ENCODE measurements at places on chromosomes 13 and 19.

DNA sequence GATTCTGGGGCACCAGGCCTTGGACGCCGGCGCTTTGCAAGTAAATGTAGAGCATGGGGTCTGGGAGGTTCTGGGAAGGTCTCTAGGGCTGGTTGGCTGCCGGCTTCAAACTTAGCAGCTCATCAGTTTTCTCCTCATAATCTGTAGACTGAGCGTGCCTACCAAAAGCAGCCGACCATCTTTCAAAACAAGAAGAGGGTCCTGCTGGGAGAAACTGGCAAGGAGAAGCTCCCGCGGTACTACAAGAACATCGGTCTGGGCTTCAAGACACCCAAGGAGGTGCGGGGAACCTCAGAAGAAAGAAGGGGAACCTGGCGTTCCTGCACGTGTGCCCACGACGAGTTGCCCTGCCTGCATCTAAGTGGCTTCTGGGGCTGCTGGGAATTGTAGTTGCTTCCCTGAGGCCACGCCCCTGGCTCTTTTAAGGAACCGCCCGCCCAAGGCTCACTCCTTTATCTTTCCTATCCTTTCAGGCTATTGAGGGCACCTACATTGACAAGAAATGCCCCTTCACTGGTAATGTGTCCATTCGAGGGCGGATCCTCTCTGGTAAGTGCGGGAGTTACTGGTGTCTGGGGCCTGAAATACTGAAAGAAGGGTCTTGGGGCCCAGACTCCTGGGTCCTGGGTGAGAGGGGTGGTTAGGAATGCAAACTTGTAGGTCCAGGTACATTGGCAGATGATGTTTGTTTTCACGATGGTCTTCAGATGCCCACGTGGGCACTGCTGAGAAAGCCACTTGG is 984 bp downstream of the RPS11 start:
- peak; percentile 77 for DNase-seq

GRCh38 chr19:43126720-43127119 is 44.2 kb upstream of the PSG2 start:
- DNase-seq, result no peak

DNA sequence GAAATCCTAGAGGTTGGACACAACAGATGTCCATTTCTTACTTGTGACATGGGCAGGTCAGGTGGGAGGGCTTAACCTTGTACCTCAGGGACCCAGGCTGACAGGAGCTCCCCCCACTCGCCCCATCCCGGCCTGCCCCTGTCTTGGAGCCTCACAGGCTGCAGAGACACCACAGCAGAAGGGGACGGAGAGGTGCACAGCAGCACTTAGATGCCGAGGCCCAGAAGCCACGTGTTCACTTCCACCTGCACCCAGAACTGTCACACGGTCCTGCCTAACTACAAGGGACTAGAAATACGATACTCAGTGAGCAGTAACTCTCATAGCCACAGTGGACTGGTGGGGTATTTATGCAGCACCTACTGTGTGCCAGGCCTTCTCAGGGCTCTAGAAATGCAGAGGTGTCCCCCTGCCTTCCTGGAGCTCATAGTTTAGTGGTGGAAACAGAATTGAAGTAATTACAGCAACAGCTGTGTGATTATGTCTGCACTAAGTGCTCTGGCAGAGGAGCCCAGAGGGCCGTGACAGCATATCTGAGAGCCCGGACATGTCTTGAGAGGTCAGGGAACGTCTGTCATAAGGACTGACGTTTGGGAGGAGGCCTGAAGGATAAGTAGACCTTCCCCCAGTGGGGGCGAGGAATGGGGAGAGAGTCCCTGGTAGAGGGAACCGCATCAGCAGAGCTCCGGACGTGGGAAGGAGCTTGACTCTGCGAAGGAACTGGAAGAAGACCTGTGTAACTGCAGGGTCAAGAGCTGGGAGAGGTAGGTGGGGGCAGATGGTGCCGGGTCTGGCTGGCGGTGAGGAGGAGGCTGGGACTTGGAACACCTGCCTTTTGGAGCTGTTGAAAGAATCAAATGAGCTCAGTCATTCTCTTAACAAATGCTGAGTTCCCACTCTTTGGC is 130.0 kb downstream of the SIPA1L3 start:
- no peak for DNase-seq

DNA sequence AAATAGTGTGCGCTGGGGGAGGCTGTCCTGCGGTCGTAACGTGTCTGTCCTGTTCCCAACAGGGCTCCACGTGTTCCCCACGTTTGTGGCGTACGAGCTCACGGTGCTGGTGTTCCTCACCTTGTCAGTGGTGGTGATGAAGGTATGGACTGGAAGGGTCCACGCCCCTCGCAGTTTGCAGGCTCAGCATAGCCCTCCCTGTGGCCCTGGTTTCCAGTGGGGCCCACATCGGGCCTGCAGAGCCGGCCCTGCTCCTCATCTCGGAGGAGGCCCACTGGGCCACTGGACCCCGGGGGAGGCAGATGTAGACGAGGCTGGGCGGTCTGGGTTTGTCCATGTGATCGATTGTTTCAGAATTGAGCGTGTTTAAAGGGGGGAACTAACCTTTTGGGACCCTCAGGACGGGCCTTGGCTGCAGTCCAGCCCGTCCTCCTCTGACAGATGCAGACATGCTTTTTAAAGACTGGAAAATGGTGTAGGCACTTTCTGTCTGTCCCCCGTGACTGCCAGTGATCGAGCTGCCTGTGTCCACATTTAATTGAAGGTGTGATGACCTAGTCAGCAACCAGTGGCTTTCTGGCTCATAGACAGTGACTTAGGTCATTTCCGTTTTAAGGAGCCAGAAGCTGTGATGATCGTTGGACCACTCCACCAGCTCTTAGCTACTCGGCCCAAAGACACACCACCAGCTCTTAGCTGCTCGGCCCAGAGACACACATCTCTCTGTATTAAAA is 37.1 kb upstream of the TFDP1 start:
- no peak for DNase-seq

- DNase-seq, result no peak
Measured at GRCh38 chr13:110950819-110951570, 36.1 kb upstream of the ANKRD10 start.

GRCh38 chr13:74017301-74018061 is 116.7 kb downstream of the KLF12 start:
- no peak for DNase-seq

GRCh38 chr19:4711211-4711610 is 12.4 kb downstream of the DPP9 start:
- DNase-seq, result no peak

DNA sequence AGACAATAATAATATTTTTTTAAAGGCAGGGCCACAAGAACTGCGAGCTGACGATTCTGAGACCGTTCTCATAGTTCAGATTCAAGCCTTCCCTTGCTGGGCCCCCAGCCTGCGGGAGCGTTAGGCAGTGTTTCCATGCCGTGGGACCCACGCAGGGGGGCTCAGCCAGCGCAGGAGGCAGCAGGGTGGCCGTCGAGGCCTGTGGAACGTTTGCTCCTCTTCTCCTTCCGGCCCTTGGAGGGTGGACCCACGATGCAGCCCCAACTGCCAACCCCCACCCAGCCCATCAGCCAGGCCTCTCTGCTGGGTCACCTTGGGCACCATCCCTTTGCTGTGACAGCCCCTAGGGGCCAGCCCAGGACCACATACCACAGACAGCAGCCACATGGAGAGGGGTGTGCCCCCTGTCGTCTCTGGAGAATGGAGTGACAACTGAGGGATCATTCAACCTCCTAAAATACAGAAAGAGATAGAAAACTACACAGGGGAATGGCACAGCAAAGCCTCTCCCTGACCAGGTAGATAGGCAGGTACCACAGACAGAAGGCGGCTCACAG is 46.8 kb downstream of the PDCD5 start:
- no peak for DNase-seq

DNA sequence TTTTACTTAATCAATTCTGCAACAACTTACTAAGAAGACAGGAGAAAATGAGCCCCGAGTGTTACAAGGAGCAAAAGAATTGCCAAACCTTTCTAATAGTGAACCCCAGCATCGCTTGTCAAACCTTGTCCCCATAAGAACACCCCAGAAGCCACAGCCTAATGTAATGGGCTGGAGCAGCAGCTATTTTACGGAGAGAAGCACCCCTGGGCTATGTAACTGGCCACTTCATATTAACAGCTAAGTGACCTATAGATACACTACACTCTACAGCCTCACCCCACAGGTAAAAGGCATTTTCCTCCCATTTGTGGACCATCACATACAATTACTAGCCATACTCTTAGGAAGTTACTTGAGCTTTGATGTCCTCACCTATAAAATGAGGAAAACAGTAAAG is 27.3 kb upstream of the CPB2 start:
- no peak for DNase-seq

- no peak for DNase-seq
Measured at GRCh38 chr19:19257137-19257536, 16.0 kb downstream of the TM6SF2 start.

DNA sequence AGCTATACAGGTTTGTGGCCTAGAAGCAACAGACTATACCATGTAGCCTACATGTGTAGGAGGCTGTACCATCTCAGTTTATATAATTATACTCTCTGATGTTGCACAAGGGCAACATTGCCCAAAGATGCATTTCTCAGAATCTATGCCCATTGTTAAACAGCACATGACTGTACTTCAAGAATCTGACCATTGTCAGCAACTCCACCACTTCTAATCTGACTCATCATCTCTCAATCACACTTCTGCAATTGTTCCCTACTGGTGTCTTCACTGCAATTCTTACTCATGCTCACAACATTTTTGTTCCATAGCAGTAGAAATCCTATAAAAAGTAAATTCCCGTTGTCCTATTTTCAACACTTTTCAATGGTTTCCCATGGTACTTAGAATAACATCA is 63.9 kb upstream of the ATXN8OS start:
- DNase-seq, result no peak

DNA sequence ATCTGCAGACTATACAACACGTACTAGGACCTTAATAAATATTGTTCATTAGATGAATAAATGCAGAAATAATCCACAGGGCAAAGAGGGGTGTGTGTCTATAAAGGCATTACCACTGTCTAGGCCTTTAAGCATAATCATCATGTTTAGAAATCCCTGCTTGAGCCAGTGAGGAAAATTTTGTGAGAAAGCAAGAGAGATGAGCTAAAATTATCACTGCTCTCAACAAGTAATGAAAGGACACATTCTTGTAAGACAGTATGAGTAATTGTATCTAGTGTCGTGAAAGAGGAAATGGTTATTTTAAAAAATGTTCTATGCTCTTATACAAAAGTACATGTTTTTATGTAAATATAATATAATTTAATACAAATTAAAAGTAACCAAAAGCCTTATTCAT is 1699.4 kb downstream of the PCDH9 start:
- no peak for DNase-seq

DNA sequence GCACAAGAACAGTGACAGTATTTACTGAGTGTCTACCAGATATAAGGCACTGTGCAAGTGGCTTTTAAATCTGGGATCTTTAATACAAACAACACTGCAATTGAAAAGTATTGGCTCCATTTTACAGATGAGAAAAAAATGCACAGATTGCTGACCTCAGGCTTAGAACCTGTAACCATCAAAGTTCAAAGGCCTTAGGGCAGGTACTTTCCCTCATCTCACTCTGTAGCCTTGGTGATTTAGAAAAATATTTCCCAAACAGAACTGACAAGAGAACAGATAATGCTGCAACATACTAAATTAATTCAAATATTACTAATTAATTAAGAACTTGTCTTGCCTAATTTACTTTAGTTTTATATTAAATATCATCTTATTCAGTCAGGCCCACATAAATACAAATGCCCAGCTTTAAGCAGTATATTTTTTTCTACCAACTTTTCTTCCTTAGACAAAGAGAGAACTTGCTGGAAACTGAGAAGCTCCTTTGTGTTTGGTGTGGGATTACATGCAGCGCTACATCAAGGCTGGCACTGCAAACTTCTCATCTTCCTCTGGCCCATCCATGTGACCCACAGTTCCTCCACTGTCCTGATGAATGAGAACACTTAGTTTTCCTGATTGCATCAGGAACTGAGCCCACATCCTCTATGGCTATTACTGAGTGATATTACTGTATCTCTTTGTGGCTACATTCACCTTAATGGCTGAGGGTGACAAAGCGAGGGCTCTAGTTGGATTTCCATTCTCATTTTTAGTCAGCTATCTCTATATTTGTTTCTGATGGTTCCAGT is 302.1 kb downstream of the ENOX1 start:
- no peak for DNase-seq

DNA sequence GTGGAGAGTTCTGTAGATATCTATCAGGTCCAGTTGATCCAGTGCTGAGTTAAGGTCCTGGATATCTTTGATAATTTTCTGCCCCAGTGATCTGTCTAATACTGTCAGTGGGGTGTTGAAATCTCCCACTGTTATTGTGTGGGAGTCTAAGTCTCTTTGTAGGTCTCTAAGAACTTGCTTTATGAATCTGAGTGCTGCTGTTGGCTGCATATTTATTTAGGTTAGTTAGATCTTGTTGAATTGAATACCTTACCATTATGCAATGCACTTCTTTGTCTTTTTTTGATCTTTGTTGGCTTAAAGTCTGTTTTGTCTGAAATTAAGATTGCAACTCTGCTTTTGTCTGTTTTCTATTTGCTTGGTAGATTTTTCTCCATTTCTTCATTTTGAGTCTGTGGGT is 15.4 kb downstream of the AP1M1 start:
- DNase-seq, result no peak

GRCh38 chr13:112376050-112376681 is at the start of gene SPACA7:
Gene SPACA7 (plus strand): TSS chr13:112376355. CDS start chr13:112376386, 31 bp downstream.
- no peak for DNase-seq

DNA sequence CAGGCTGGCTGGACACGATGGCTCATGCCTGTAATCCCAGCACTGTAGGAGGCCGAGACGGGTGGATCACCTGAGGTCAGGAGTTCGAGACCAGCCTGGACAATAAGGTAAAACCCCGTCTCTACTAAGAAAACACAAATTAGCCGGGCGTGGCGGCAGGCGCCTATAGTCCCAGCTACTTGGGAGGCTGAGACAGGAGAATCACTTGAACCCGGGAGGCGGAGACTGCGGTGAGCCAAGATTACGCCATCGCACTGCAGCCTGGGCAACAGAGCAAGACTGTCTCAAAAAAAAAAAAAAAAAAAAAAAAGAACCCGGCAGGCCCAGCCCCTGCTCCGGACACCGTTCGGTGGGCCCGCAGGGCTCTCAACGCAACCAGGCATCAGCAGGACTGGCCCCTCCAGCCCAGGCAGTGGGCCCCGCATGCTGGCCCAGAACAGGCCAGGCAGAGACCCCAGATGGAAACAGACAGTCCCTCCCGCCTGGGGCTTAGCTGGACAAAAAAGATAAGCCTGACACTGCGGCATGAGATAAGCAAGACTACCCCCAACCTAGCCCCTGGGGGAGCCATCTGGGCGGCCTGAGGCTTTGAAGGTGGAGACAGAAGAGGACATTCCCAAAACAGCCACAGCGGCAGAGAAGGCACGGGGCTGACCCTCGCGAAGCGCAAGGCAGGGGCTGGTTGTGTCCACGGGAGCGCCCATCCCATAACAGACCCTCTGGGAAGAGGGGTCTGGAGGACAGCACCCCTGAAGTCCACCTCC is 11.6 kb downstream of the REXO1 start:
- DNase-seq, result no peak

- no peak for DNase-seq
Measured at GRCh38 chr13:54980651-54981050, 1952.0 kb downstream of the OLFM4 start.

- no peak for DNase-seq
Measured at GRCh38 chr13:95499811-95500712, 52.5 kb upstream of the CLDN10 start.

- no peak for DNase-seq
Measured at GRCh38 chr13:37775871-37776270, 93.7 kb downstream of the TRPC4 start.

GRCh38 chr13:20439261-20439660 is 86.4 kb downstream of the CRYL1 start:
- no peak for DNase-seq

GRCh38 chr13:66347486-66348117 is 882.5 kb downstream of the PCDH9 start:
- DNase-seq, result no peak

GRCh38 chr13:98834254-98834960 is 81.9 kb upstream of the SLC15A1 start:
- no peak for DNase-seq

Measured in CD4-positive, alpha-beta T cell treated with Interleukin-15 for 4 hours (primary cell).